ENCODE measurements at places on chromosomes 2 and 18.

DNA sequence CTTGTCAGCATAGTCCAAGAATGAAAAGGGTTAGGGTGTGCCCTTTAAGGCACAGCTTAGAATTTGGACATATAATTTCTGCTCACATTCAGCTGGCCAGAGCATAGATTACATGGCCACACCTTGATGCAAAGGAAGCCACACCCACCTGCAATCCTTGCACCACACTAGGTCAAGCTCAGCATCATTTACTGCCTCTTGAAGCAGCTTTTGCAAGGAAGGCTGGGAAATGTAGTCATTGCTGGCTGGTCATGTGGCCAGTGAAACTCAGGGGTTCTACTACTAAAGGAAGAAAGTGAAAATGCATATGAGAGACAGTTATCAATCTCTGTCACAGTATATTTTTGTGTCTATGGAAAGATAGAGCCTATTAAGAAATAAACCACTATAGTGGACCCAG is 159.3 kb downstream of the GFPT1 start:
- DNase-seq: no peak

DNA sequence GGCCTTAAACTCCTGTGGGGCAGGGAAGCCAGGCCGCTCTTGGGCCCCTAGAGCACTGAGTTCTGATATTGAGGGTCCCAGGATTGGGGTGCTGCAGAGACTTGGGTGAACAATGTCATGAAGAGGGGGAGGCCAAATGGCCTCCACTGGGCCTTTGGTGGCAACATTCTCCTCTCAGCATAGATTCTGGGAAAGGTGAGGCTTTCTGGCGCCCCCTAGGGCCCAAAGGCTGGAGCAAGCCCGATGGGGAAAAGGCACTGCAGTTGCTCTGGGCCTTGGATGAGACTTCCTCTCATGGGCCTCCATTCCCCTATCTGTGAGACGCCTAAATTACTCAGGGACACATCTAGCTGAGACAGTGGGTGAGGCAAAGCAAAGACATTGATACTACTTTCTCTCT is 84.8 kb downstream of the ACAA2 start:
- DNase-seq: no peak

- DNase-seq: no peak
Measured at GRCh38 chr2:68236103-68236734, 16.1 kb downstream of the PPP3R1 start.

- DNase-seq: no peak
Measured at GRCh38 chr18:76615065-76615733, 120.2 kb upstream of the ZNF516 start.

GRCh38 chr2:158806941-158807340 is 11.8 kb downstream of the DAPL1 start:
- no peak for DNase-seq

DNA sequence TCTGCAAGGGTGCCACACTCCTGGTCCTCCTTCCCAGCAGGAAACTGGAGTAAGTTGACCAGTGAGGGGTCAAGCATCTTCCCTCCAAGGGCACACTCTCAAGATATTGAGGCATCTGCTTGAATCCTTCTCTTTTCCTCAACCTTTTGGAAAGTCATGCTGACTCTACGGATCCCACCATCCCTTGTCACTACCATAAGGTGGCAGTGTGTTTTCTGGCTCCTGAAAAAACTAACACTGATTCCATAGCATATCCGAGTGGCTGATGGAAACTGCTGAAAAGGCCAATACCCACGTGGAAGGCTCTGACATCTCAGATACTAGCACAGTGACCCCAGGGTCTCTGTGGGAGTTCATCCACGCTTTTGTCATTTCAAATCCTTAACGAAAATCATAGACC is 37.1 kb downstream of the GPR45 start:
- no peak for DNase-seq

- no peak for DNase-seq
Measured at GRCh38 chr2:20803226-20803682, 19.6 kb downstream of the LDAH start.

GRCh38 chr2:224038830-224039079 is 331 bp downstream of the SERPINE2 start:
- DNase-seq: no peak

DNA sequence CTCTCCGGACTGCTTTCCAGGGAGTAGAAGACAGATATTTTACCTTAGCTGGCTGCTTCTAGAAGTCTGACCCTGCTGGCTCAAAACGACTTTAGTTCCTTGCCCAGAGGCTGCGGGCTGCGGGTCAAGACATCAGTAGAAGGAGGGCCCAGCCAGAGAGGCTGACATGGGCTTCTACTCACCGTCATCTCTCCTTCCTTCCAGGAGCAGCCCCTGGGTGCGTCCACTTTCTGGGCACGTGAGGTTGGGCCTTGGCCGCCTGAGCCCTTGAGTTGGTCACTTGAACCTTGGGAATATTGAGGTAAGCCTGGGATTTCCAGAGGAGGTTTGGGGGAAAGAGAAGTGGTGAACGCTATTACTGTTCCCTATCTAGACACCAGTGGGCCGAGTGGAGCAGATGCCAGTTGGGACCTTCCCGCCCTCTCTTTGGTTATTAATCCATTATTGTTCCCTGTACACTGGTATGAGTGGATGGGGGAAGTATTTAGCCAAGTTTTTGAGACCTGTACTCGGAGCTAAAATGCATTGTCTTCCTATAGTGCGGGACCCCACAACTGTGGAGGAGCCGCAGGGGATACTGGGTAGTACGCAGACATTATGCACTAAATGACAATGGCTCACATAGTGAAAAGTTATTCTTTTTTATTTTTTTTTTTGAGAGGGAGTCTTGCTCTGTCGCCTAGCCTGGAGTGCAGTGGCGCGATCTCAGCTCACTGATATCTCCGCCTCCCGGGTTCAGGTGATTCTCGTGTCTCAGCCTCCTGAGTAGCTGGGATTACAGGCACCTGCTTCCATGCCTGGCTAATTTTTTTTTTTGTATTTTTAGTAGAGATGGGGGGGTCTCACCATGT is 26.3 kb upstream of the CASP8 start:
- no peak for DNase-seq

Measured in stimulated activated CD8-positive, alpha-beta memory T cell treated with anti-CD3 and anti-CD28 coated beads, Interleukin-12 subunit alpha, Interleukin-12 subunit beta, amount 100 ng/mL, for 1 hour (primary cell).